ENCODE measurements at places on chromosomes 6 and 20.

GRCh38 chr6:134481966-134482365, 164.1 kb upstream of the SGK1 start:
- no peak for DNase-seq

- no peak for DNase-seq
Measured at GRCh38 chr20:49037962-49038387, 8.1 kb upstream of the CSE1L start.

DNA sequence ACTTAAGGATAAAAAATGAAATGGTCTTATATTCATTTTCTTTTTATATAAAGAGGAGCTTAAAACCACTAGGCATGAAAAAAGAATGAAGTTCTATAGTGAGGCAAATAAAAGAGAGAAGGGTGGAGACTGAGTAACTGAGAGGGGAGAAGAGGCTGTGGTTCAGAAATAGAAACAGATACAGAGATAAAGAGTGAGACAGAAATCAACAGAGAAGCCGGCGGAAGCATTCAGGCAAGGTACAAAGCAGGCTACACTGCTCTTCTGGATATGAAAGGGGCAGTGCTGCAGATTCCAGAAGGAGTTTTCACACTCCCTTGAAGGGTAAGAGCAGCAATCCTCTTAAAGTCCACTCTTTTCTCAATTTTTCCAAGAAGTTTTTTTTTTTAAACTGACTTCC, 29.9 kb downstream of the NFATC2 start:
- DNase-seq: no peak

DNA sequence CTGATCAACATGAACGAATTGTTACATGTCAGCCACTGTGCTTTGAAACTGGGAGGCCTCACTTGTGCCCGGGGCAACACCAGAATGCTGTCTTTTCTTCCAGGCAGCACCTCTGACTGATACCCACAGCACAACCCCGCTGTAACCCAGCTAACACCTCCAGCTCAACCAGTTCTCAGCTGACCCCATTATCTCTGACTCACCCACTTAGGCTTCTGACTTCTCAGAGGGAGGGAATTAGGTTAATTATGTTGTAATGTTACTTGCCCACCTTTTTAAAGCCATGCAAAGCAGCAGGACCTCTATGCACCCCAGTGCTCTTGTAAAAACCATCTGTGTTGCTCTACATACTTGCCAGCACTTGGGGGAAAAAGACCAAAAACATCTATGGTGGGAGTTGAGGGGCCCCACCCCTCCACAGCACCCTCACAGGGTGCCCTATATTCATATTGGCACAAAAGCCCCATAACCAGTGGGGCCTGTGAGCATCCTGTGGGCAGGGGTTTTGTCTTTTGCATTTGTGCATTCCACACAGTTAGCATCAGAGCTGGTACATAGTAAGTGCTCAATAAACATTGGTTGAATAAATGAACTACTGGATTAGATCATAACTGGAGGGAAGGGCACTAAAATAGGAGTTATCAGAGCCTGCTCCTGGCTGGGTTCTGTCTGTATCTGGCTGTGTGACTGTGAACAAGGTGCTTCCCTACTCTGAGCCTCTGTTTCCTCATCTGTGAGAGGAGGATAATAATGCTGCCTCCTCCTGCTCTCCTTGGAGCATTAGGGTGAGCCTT, 22.3 kb downstream of the BNIP5 start:
- DNase-seq: peak; percentile 75

GRCh38 chr20:35369804-35370203, 42.0 kb downstream of the UQCC1 start:
- DNase-seq: no peak

- no peak for DNase-seq
Measured at GRCh38 chr20:22567944-22568871, 16.2 kb downstream of the FOXA2 start.

- peak; percentile 88 for DNase-seq
Measured at GRCh38 chr6:10310826-10311225, 104.0 kb downstream of the TFAP2A start.

DNA sequence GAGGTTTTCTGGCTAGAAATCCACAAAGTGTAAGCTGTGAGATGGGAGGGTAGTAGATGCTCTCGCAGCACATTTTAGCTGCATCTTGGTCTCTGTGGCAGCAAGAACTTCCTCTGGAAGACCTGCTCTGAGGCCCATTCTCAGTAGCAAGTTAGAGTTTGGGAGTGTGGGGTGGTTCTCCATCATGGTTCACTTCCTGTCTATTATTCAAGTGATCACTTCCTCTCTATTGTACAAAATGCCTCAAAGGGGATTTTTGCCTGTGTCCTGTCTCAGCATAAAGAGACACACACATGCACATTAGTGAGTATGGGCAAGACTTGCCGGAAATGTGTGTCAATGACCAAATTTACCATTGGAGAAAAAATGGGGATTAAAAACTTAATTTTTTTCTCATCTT, 42.5 kb downstream of the LYRM2 start:
- DNase-seq: no peak

GRCh38 chr6:9404351-9405146, 969.2 kb upstream of the SLC35B3 start:
- DNase-seq: no peak

Measured in HT-29 (cell line).